Choroid plexus epithelial cell (primary cell): ENCODE measurements at places on chromosomes 5 and 9.

DNA sequence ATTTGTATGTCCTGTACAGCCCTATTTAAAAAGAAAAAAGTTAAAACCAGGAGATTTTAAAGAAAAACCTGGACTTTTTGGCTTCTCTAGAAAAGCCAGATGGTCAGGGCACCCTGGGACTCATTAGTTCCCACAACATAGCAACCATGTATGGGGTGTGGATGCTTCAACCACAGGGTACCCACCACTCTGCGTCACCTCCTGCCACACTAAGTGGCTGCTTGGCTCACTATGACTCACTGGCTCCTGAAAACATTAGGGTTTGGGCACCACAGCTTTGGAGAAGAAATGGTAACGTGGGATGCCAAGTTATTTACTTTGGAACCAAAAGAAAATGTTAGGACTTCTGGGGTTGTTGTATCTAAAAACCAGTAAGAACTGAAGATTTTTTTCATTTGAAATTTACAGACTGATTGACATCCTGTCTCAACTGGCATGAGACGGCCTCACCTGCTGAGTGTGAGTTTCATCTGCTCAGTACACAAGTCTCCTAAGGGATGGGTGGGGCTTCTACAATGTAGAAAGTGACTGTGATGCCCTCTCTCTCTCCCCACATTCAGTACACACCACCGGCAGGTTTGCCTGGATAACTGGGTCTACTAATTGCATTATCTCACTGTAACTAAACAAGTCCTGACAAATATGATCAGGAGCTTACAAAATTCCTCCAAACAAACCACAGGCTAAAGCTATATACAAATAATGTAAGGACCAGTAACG lies 103.9 kb downstream of the ESM1 start:
- no peak for DNase-seq

DNA sequence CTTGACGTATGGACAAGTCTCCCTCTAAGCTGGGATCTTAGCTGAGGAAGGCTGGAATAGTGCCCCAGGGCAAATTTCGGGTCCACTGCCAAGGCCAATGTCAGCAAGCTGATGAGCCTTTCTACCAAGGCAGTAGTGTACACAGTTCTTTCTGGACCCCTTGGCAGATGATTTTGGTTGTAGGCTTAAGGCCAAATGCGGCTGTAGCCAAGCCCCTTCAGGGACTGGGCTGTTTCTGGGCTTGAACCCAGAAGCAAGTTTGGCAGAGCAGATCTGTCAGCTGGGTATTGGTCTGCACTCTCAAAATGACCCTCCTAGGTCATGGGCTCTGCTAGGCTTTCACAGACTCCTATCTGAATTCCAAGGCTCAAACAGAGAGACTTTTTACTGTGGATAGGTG lies 121.6 kb downstream of the ADAMTSL1 start:
- DNase-seq, result no peak

GRCh38 chr9:105414947-105415661 lies 32.7 kb upstream of the FSD1L start:
- peak; percentile 64 for DNase-seq

- peak; percentile 79 for DNase-seq
Observed at GRCh38 chr9:108056805-108057386, 567.3 kb upstream of the KLF4 start.

DNA sequence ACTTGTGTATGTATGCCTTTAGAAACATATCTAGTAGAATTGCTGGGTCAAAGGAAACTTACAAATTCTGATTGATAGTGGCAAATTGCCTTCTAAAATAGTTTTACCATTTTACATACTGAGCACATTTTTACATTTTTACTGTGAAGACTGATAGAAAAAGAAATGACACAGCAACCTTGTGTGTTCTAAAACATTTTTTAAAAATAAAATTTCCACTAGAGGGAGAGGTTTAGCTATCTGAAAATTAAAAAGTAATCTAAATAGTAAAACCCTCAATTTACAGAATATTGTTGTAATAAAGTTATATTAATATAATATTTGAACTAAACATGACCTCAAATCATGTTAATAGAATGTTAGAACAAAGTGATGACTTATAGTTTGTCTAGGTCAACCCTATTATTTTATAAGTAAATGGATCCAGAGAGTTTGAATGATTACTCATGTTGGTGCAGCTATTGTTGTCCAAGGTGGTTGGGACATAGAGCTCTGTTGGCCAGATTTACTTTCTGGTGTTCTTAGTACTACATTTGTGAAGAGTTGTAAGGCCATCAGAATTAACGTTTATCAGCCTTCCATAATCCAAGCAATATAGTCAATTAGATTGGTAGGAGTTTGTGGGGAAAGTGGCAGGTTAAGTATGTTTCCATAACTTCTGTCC lies 17.2 kb downstream of the CENPP start:
- peak; percentile 28 for DNase-seq

DNA sequence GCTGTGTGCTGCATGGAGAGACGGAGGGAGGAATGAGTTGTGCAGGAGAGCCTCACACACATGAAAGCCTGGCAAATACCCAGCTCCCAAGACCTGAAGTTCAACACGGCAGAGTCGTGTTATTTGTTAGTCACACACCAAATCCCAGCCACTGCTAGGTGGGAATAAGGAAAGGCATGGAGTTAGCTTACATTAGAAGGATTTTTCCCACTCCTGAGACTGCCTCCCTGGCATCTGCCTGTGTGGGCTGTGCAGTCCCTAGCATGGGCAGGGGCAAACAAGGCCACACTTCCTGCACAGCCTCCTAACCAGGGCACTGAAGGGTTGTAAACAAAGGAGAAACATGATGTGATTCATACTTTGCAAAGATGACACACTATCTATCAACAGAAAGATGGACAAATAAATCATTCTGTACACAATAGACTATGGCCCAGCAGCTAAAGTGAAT lies 306.8 kb downstream of the SPOCK1 start:
- no peak for DNase-seq

- no peak for DNase-seq
Observed at GRCh38 chr5:34698109-34698419, 41.9 kb downstream of the RAI14 start.

GRCh38 chr5:10642367-10642766 lies 78.5 kb downstream of the ANKRD33B start:
- DNase-seq, result no peak

DNA sequence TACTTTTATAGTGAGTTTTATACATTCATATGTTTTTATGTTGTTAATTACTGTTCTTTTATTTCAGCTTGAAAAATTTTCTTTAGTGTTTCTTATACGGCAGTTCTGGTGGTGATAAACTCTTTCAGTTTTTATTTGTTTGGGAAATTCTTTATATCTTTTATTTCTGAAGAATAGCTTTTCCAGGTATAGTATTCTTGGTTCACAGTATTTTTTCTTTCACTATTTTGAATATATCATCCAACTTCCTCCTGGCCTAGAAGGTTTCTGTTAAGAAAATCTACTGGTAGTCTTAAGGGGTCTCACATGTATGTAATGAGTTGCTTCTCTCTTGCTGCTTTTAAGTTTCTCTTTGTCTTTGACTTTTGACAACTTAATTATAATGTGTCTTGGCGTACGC lies 79.4 kb downstream of the NXNL2 start:
- no peak for DNase-seq
